ENCODE measurements at places on chromosomes 3 and 15.

GRCh38 chr3:40299721-40300335 is 9.7 kb upstream of the EIF1B start:
- no peak for DNase-seq

DNA sequence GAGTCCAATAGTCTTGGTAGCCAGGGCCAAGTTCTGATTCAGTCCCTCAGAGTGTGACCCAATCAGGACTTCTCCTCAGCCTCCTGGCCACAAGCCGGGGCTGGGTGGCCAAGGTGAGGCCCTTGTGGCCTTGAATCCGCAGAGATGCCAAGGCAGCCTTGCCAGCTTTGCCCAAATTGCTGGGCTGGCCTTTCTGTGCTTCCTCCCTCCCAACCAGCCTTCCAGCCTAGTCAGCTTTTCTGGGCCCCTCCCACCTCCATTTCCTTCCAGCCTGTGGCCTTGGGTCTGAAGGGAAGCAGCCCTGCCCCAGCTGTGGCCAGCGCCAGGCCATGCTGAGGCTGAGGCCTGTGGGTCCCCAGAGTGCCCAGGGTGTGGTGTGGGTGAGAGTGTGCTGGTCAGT is 34.3 kb upstream of the ANKDD1A start:
- DNase-seq, result no peak

DNA sequence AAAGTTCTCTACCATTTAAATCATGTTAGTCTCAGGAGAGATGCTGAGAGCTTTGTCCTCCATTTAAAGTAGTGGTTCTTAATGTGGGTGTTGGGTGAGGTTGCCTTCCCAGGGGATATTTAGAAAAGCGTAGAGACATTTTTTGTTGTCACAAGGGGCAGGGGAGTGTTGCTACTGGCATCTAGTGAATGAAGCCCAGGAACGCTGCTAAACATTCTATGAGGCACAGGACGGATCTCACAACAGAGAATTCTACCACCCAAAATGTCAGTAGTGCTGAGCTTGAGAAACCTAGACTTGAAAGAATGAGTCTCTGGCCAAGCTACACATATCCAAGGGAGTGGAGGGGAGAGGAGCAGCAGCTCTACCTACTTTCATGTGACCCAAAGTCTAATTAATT is 60.7 kb upstream of the CTNNB1 start:
- DNase-seq, result no peak

DNA sequence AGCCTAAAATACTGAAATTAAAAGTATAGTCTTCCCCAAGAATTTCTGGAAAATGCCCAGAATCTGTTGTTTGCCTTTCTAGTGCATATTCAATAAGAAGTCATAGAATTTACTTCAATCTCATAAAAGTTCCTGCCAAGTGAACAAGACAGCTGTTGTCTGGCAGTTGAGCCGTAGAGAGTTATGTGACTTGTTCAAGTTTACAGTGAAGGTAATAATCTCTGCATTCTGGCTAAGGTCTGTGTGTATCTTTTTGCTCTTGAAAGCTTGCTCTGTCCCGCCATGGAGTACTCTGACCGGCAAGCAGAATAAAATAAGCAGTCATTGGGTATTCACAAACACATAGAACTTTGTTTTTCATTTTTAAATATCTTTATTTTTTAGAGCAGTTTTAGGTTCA is 77.8 kb downstream of the GHSR start:
- no peak for DNase-seq

GRCh38 chr15:93987068-93987467 is 244.3 kb upstream of the MCTP2 start:
- no peak for DNase-seq

- DNase-seq, result no peak
Measured at GRCh38 chr3:181629029-181629428, 82.7 kb upstream of the SOX2 start.

DNA sequence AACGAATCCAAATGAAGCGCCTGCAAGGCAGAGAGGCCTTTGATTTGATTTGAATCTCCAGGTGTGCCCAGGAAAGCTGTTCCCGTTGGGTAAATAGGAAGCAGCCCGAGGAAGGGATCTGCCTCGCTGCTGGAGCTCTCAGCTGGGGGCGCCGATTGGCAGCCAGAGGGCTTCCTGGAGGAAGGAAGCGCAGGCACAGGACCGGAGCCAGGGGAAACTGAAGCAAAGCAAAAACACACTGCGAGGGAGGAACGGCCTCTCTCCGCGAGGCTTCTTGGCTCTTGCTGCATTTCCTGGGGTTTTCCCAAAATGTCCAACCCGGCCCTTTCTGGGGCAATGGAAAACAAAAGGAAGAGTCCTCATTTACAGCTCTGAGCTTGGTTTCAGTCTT is 80.3 kb downstream of the TMEM266 start:
- no peak for DNase-seq

- no peak for DNase-seq
Measured at GRCh38 chr3:180378496-180378895, 223.5 kb upstream of the TTC14 start.

GRCh38 chr3:13931172-13931571 is 51.3 kb upstream of the WNT7A start:
- DNase-seq, result no peak

DNA sequence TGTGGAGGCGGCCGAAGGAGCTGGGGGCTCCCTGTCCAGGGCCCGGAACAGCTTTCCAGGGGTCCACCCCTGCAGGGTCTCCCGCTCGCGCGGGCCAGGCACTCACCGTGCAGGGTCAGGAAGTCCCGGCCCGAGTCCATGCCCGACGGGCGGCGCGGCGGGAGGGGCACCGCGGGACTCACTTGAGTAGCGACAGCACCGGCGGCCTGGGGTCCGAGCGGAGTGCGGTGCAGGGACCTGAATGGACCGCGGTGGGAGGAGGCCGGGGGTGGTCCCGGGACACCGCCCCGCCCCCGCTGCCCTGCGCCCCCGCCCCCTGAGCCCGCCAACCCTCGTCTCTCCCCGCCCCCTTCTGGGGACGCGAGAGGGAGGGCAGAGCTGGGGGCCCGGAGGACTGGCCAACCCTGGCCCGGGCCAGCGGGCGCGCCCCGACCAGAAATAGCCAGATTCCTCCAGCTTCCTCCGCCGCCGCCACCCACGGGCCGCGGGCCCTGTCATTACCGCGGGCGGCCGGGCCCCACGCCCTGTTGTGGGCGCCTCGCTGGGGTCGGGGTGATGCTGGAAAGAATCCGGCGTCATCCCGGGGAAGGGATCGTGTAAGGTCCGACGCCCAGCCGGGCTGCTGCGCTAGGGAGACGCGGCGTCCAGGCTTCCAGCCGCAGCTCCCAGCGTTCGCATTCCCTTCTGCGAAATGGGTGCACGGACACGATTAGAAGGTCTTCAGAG is at the start of gene PLCD1:
PLCD1 (minus strand) TSS at position 243 of the 726 bp plus-strand sequence; CDS start at position 140, 103 bp downstream.
- peak; percentile 40 for DNase-seq

DNA sequence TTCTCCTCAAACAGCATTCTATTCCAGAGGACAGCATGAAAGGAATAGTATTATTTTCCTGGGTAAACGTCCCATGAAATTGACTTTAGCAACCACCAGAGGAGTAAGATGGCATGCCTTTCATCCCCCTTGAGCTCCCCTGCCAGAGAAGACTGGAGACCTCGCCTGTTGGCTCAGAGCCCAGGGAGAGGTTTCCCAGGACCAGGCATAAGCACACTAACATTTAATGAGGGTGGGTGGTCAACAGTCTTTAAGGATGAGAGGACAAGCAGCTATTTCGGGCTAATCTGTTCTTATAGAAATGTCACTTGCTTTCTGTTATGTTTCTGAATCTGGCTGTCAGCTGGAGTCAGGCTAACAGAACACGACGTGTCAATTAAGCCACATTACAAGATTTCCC is 390.5 kb downstream of the GABRG3 start:
- DNase-seq, result no peak

DNA sequence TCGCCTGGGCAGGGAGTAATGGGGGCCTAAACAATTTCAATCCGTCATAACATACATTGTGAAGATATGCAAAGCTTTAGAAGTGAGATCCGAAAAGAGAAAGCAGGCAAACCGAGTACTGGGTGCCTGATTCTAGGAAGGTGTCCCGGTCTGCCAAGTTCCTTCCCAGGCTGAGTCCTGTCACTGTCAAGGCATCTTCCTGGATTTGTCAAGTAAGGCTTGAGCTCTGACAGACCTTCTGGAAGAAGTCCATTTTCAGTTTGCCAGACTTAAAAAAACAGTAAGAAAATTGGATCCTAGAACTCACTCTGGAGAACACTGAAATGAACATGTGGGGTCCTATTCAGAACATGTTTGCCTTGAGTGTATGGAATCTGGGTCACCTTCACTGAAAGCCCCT is 253.9 kb downstream of the RORA start:
- no peak for DNase-seq

DNA sequence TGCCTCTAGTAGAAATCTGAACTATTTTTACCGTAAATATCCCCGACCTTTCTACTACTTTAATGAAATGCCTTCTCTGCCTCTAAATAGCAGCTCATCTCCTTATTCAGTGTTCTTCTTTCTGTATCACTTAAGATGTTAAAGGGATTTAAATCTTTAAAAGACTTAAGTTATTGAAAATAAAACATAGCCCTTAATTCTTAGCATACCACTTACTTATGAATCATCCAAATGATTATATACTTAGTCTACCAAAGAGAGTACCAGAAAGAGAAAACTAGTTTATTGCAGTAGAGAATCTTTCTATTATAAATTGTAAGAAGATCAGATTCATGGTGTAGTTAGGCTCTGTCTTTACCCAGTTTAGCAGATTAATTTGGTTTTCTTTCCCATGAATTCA is 802.0 kb downstream of the TBL1XR1 start:
- no peak for DNase-seq

GRCh38 chr15:29031502-29032228 is 145.9 kb downstream of the APBA2 start:
- no peak for DNase-seq

- DNase-seq, result no peak
Measured at GRCh38 chr3:124812291-124813265, 74.6 kb downstream of the ITGB5 start.

- no peak for DNase-seq
Measured at GRCh38 chr3:42685891-42686820, 819 bp downstream of the KLHL40 start.

DNA sequence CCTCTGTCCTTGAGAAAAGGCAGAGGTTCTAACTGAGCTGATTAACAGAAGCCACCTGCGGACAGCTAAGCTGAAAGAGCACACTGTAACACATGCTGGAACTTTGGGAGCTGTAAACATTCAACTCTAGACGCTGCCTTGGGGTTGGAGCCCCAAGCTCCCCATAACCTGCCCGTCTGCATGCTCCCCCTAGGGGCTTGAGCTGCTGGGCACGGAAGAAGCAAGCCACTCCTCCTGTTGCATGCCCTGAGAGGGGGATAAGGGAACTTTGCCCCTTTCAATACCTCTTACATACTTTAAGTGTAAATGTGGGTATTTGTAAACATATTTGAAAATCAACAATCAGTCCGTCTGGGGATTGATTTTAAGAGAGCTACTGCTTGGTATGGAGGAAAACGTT is 188.4 kb downstream of the ADAMTSL3 start:
- DNase-seq, result no peak

DNA sequence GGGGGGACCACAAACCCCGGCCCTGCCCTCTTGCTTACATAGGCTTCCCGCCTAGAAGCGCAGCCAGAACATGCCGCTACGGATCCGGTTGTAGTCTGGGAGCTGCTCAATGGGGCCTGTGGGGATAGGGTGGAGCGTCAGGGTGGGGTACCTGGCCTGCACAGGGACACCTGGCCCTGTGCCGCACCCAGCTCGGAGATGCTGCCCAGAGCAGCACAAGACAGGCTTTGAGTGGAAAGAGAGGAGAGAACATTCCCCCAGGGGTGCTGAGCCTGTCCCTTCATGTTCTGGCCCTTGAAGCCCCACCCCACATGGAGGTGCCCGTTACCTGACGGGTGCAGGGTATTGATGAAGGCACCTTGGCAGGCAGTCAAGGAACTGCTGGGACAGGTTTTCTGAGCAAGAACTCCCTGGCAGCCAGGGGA is 4.0 kb upstream of the COL7A1 start:
- DNase-seq, result no peak

GRCh38 chr15:31391687-31392671 is 65.3 kb downstream of the KLF13 start:
- peak; percentile 78 for DNase-seq

- DNase-seq, result no peak
Measured at GRCh38 chr15:90987561-90988141, 6.7 kb downstream of the PRC1 start.

- no peak for DNase-seq
Measured at GRCh38 chr3:156209631-156210335, 89.4 kb downstream of the KCNAB1 start.

- no peak for DNase-seq
Measured at GRCh38 chr3:45606991-45607712, 12.6 kb downstream of the LIMD1 start.

- no peak for DNase-seq
Measured at GRCh38 chr3:25069970-25070369, 358.1 kb upstream of the RARB start.

GRCh38 chr3:72375237-72376076 is 472.8 kb downstream of the SHQ1 start:
- no peak for DNase-seq

DNA sequence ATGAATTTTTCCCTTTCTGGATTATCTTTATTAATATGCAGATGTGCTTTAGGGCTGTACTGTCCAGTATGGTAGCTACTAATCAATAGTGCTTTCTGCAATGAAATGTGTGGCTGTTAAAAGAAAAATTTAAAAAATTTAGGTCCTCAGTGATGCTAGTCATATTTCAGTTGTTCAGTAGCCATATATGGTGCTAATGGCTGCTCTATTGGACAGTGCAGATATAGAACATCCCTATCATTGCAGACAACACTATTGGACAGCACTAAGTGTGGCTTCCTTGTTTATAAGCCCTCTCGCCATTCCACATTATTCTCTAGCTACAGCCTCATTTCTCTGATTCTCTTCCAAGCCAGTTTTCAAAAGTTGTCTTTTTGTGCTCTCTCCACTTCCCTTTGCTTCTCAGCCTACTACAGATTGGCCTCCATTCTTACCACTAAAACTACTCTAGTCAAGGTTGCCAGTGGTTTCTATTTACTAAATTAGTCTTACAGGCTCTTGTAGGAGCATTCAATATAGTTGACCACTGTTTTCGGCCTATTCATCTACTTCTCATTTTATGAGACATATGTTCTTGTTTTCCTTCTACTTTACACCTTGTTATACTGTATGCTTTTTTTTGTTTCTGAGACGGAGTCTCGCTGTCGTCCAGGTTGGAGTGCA is 9.5 kb downstream of the MAPK6 start:
- DNase-seq, result no peak

All from activated gamma-delta T cell (primary cell).